Glutamatergic neuron (in vitro differentiated cells): ENCODE measurements at places on chromosomes 12 and 14. TPM values are rescaled to one million over a fixed set of nuclear protein-coding genes. Genes with fewer than 3 reads are reported as not detected.

- H3K36me3 ChIP-seq: peaks cover 6% of the 10 kb centered on the region
- H3K4me1 ChIP-seq: no peaks in the 10 kb centered on the region
- H3K27me3 ChIP-seq: no peaks in the 10 kb centered on the region
- DNase-seq: no peak
- no peak overlapping the region for H3K27ac ChIP-seq
- no peak overlapping the region for H3K4me3 ChIP-seq
Measured at GRCh38 chr12:77608271-77608824, 222.3 kb upstream of the NAV3 start.

DNA sequence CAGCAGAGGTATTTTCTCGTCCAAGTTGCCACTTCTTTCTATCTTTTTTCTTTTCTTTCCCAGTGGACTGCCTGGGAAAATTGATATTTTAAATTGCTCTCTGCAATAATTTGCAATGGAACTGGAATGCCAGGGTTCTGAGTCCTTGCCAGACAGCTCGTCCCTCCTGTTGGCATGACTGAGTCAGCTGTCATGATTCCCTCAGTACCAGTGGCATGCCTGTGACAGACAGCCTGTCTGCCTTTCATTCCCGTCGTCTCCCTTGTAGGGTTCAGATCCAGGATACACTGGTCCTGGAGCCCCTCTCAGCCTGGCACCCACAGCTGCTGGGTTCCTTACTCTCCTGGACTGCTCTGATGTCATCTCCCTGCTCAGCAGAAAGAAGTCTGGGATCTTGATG, 84.8 kb downstream of the PTPN11 start:
- no peaks in the 10 kb centered on the region for H3K4me1 ChIP-seq
- no peak for DNase-seq
- H3K27ac ChIP-seq: no peak overlapping the region
- no peak overlapping the region for H3K4me3 ChIP-seq
- H3K36me3 ChIP-seq: peaks cover 6% of the 10 kb centered on the region

GRCh38 chr14:75871181-75871880, 110.5 kb downstream of the TGFB3 start:
- no peaks in the 10 kb centered on the region for H3K27me3 ChIP-seq
- H3K4me3 ChIP-seq: no peak overlapping the region
- H3K36me3 ChIP-seq: no peaks in the 10 kb centered on the region
- H3K27ac ChIP-seq: no peak overlapping the region
- H3K4me1 ChIP-seq: peaks cover 12% of the 10 kb centered on the region

DNA sequence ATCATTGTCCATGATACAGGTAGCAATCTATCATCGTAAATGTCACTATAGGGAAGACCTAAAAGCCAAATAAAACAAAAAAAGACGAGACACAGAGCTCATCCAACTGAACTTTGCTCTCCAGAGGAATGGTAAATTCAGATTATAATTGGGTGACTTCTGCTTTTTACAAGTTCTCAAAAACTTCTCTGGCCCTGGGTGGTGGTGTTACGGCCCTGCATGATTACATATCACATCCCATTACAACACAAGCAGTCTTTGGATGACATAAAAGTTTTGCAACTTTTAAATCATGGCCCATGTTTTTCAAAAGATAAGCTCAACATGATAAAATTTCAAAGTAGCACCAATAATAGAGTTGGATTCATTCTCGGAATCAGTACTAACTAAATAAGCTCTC, 299.6 kb downstream of the DIO2 start:
- peaks cover 4% of the 10 kb centered on the region for H3K27me3 ChIP-seq
- no peaks in the 10 kb centered on the region for H3K36me3 ChIP-seq
- DNase-seq: no peak
- peaks cover 10% of the 10 kb centered on the region for H3K4me1 ChIP-seq
- H3K4me3 ChIP-seq: no peak overlapping the region

- no peak for DNase-seq
- H3K4me1 ChIP-seq: peaks cover 2% of the 10 kb centered on the region
- no peak overlapping the region for H3K4me3 ChIP-seq
- no peak overlapping the region for H3K27ac ChIP-seq
- no peaks in the 10 kb centered on the region for H3K27me3 ChIP-seq
Measured at GRCh38 chr12:91622037-91622436, 439.4 kb upstream of the DCN start.

AQP2 gene
- not detected for total RNA-seq

DNA sequence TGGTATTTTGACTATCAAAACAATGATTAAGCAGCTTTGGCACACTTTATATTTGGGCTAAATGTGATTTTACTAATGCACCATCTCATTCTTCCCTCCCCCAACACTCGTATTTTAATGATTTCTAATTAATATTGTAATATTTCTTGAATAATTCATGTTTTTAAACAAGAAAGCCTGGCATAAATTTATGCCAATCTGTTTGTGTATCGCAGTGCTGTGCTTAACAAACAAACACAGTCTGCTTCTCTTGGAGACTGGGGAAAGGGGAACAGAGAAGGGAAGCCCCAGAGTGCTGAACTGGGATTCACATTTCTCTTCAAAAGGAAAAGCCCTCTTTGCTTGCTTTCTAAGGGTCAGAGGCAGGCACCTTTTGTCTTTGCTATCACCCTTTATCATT, 496.9 kb upstream of the STXBP6 start:
- no peak overlapping the region for H3K27ac ChIP-seq
- no peaks in the 10 kb centered on the region for H3K4me1 ChIP-seq
- DNase-seq: no peak
- H3K27me3 ChIP-seq: peaks cover 2% of the 10 kb centered on the region

TAS2R19 gene
- total RNA-seq: 7.9 TPM

- no peak overlapping the region for H3K4me3 ChIP-seq
- DNase-seq: no peak
- H3K4me1 ChIP-seq: peaks cover 4% of the 10 kb centered on the region
- no peak overlapping the region for H3K27ac ChIP-seq
- no peaks in the 10 kb centered on the region for H3K27me3 ChIP-seq
Measured at GRCh38 chr14:79136071-79137044, 966.2 kb downstream of the NRXN3 start.

DNA sequence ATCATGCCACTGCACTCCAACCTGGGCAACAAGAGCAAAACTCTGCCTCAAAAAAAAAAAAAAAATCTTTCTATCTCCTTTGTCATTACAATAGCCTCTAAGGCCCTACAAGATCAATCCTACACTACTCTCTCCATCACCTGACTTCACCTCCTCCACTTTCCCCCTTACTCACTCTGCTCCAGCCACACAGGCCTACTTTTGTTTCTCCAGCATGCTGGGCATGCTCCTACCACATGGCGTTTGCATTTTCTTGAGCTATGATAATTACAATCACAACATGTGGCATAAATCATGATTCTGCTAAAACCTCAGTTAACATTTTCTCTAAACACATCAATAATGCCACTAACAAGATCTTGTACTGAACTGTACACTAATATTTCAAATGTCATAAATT, 7.8 kb downstream of the PPP1R13B start:
- DNase-seq: no peak
- H3K27ac ChIP-seq: no peak overlapping the region
- no peaks in the 10 kb centered on the region for H3K27me3 ChIP-seq
- H3K36me3 ChIP-seq: no peaks in the 10 kb centered on the region
- peaks cover 1% of the 10 kb centered on the region for H3K4me1 ChIP-seq

GRCh38 chr14:32728526-32728925, 210.2 kb upstream of the NPAS3 start:
- no peak for DNase-seq
- no peak overlapping the region for H3K27ac ChIP-seq
- H3K4me1 ChIP-seq: peaks cover 9% of the 10 kb centered on the region
- H3K27me3 ChIP-seq: peaks cover 2% of the 10 kb centered on the region
- H3K36me3 ChIP-seq: no peaks in the 10 kb centered on the region

- H3K36me3 ChIP-seq: no peaks in the 10 kb centered on the region
- H3K4me1 ChIP-seq: no peaks in the 10 kb centered on the region
- peaks cover 2% of the 10 kb centered on the region for H3K27me3 ChIP-seq
- no peak overlapping the region for H3K27ac ChIP-seq
Measured at GRCh38 chr12:130929363-130929762, 24.3 kb upstream of the ADGRD1 start.

SLC2A3 gene
- 291 TPM for total RNA-seq

PRICKLE1 gene
- 6.4 TPM for total RNA-seq

GRCh38 chr12:54010972-54011664, 2.3 kb downstream of the HOXC8 start:
- H3K27me3 ChIP-seq: peaks cover 46% of the 10 kb centered on the region
- no peaks in the 10 kb centered on the region for H3K4me1 ChIP-seq
- no peak overlapping the region for H3K4me3 ChIP-seq
- no peak for DNase-seq
- no peak overlapping the region for H3K27ac ChIP-seq

TPPP2 gene
- total RNA-seq: not detected

- H3K4me1 ChIP-seq: no peaks in the 10 kb centered on the region
- no peaks in the 10 kb centered on the region for H3K36me3 ChIP-seq
- peaks cover 11% of the 10 kb centered on the region for H3K27me3 ChIP-seq
- no peak overlapping the region for H3K27ac ChIP-seq
- no peak overlapping the region for H3K4me3 ChIP-seq
Measured at GRCh38 chr14:69922198-69922597, 43.0 kb downstream of the SMOC1 start.

AQP6 gene
- total RNA-seq: 0.37 TPM

- H3K27me3 ChIP-seq: peaks cover 3% of the 10 kb centered on the region
- no peaks in the 10 kb centered on the region for H3K36me3 ChIP-seq
- H3K27ac ChIP-seq: no peak overlapping the region
- H3K4me3 ChIP-seq: no peak overlapping the region
- peaks cover 12% of the 10 kb centered on the region for H3K4me1 ChIP-seq
Measured at GRCh38 chr12:115760231-115760630, 517.3 kb downstream of the MED13L start.

TC2N gene
- 2.5 TPM for total RNA-seq

DNA sequence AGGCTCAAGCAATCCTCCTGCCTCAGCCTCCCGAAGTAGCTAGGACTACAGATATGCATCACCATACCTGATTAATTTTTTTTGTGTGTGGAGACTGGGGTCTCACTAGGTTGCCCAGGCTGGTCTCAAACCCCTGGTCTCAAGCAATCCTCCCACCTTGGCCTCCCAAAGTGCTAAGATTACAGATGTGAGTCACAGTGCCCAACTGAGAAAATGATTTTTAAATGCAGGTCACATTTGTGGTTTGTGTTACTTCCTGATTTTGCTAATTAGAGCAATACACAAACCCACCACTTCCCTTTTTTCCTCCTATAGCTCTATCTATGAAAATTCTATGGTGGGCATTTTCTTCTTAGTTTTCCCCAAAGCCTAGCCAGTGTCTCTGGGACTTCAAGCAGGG, 45.5 kb upstream of the TMEM263 start:
- H3K36me3 ChIP-seq: no peaks in the 10 kb centered on the region
- H3K4me3 ChIP-seq: no peak overlapping the region
- no peak overlapping the region for H3K27ac ChIP-seq

DNA sequence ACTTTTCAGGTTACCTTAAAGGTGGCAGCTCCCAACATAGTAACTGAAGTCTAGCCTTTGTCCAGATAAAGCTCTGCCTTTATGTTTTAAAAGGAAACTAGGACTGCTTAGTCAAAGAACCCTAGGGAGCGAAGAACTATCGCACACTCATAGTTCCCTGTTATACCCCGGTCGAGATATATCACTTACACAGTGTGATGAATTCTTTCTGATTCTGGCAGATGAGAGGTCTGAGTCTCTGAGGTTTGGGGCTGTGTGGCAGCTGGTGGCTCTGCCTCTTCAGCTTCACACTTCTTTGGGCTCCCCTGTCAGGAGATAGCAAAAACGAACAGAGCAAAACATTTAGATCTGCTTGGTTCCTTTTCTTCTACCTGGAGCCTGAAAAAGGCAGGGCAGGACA, 17.0 kb downstream of the ACIN1 start:
- peaks cover 4% of the 10 kb centered on the region for H3K4me1 ChIP-seq
- H3K27ac ChIP-seq: no peak overlapping the region
- DNase-seq: no peak

- H3K36me3 ChIP-seq: no peaks in the 10 kb centered on the region
- peaks cover 15% of the 10 kb centered on the region for H3K4me1 ChIP-seq
- no peak overlapping the region for H3K27ac ChIP-seq
- DNase-seq: no peak
- H3K27me3 ChIP-seq: peaks cover 2% of the 10 kb centered on the region
Measured at GRCh38 chr12:100753837-100754236, 40.7 kb upstream of the ANO4 start.
